ENCODE measurements at places on chromosomes 3 and 15.

DNA sequence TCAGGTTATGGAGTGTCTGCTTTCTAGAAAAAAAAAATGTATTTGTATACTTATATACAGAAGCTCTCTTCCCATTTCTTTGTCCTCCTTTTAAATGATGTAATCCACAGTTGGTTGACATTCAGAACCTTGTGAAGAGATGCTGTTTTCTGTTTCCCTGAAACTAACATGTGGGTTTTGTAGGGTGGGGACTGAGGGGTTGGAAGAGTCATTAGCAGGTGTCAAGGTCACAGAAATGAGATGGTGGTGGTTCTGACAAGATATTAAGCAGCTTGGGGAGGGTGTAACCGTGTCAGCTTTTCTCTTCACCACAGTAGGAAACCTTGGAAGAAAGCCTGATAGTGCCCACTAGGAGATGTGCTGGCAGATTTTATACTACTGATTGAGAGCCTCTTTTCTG lies 2.4 kb downstream of the RASA2 start:
- no peak for DNase-seq

DNA sequence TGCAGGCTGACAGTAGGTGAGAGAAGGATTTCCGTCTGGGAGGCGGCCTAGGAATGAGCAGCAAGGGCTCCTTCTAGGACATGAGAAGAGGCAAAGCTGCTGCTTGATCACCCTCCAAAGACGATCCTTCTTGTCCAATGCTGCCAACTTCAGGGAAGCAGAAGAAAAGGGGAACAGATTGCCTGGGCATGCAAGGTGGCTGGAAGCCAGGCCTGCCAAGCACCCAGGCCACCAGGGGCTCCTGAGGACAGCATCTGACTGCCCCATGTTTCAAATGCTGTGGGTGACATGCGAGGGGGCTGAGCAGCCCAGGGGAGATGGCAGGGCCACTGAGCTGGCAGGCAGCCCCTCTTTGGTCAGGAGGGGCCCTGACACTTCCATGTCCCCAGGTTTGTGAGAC lies 3.3 kb upstream of the GRIP2 start:
- no peak for DNase-seq

GRCh38 chr15:22978691-22979237 lies 1.4 kb downstream of the CYFIP1 start:
- no peak for DNase-seq

DNA sequence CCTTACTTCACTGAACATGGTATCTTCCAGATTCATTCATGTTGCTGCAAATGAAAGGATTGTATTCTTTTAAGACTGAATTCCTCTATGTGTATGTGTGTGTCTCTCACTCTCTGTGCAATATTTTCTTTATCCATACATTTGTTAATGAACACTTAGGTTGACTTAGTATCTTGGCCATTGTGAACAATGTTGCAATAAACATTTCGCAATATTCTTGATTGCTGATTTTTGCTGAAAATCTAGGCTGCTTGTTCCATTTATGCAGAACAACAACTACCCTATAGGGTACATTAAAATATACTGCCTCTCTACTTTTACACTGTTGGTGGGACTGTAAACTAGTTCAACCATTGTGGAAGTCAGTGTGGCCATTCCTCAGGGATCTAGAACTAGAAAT lies 732.4 kb downstream of the CADM2 start:
- no peak for DNase-seq

GRCh38 chr3:180973543-180973942 lies 16.0 kb downstream of the DNAJC19 start:
- DNase-seq: no peak

- DNase-seq: peak; percentile 33
Observed at GRCh38 chr3:40317061-40317855, 7.8 kb downstream of the EIF1B start.

DNA sequence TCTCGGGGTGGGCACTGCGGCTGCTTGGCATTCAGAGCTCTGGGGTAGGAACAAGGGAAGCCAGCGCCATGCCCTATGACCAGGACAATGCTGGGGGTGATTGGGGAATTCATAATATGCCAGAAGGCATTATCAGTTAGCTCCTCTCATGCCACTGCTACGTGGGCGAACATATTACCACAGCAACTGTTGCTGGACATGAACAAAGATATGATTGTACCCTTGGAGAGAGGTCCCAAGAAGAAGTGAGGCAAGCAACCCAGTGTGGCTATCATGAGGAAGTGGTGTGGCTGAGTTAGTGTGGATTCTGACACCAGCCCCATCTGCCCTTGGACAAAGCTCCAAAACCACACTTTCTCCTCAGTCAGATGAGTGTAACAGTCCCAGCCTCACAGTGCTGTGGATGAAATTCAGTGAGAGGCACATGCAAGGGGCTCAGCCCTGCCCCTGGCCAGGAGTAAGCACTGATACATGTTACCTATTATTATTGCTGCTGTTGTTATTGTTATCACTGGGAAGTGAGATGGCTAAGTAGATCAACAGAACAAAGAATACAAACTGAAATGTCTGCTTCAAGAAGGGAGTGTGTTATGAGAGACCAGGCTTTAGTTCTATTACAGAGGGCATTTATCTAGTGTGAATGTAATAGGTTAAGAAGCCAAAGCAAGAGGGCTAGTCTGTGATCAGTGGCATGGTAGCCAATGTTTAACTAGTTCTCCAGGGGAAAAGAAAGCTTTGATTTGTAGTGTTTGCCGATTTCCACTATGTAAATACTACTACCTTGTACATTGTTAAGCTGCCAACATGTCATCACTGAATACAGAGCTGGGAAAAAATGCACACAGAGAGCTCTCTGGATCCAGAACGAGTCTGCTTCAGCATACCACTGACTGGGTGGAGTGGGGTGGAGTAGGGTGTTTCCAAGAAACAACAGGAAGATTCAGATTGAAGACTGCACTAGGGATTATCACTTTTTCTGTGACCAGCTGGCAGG lies 222.3 kb upstream of the EIF1B start:
- DNase-seq: no peak

DNA sequence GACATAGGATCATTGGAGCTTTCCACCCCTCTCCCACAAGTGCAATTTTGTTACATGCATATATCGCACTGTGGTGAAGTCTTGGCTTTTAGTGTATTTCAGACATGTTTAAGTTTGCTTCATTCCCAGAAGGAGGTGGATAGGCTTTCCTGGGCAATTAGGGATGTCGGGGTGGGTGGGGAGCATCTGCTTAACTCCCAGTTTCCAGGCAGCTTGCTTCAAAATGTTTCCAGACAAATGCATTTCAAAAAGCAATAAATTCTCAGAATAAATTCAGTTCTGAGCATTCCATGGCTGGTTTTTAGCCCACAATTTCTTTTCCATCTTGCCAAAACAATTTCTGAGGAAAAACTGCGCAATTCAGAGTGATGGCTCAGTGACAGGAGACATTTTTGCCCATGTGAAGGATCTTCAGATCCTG lies 227.7 kb upstream of the ZPLD1 start:
- no peak for DNase-seq

DNA sequence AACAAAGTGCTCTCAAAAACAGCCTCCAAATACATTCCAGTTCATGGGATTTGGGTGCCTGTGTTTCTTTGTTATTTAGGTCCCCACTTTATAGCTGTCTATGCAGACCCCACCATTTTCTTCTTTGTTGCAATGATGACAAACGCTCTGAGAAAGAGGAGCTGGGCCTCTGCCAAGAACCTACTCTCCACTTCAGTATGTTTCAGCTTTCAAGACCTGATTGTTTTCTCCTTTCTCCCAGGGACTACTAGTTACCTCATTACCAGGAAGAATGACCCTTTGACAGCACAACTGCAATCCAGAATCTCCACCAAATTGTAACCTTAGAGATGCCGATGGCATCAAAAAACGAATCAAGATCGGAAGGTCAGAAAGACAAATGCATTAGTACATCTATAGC lies 236.8 kb downstream of the MEIS2 start:
- DNase-seq: no peak

- no peak for DNase-seq
Observed at GRCh38 chr3:32872487-32873382, 54.9 kb downstream of the TRIM71 start.

DNA sequence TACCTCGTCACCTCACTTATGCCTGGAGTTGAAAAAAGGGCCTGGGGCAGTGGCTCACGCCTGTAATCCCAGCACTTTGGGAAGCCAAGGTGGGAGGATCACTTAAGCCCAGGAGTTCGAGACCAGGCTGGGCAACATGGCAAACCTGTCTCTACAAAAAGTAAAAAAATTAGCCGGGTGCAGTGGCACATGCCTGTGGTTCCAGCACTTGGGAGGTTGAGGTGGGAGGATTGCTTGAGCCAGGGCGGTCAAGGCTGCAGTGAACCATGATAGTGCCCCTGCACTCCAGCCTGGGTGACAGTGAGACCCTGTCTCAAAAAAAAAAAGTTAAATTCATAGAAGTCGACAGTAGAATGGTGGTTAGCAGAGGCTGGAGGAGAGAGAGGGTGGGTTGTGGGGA lies 4.6 kb upstream of the NEIL1 start:
- no peak for DNase-seq

- no peak for DNase-seq
Observed at GRCh38 chr15:58793862-58794261, 22.8 kb downstream of the MINDY2 start.

GRCh38 chr3:152264378-152264777 lies 4.4 kb upstream of the MBNL1 start:
- DNase-seq: no peak

DNA sequence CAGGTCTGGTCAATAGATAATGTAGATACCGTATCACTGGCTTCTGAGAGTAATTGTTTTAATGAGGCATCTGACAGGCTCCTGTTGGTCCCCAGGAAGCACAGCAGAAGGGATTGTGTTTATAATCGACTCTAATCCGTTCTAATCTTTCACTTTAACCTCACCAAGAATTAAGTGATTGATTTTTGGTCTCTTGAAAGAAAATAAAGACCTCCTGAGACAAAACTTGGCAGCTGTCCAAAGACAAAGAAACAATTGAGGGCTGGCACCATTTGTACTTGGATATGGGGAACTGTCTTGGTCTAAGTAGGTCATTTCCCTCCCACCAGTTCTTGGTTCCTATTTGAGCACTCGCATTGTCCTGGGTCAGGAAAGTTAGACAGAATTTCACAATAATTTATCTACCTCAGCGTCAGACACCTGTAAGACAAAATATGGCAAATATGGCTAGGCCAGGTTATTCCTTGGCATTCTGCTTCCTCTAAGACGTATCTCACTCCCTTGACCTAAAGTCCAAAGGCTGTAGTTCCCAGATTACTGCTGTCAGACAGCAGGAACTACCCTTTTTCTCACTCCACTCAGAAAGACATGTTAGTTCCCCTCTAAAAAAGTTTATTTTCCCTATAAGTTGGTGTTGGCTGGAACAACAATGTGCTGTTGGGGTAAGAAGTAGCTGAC lies 22.7 kb upstream of the CD96 start:
- no peak for DNase-seq

GRCh38 chr15:96209285-96209735 lies 121.2 kb upstream of the NR2F2 start:
- DNase-seq: no peak

DNA sequence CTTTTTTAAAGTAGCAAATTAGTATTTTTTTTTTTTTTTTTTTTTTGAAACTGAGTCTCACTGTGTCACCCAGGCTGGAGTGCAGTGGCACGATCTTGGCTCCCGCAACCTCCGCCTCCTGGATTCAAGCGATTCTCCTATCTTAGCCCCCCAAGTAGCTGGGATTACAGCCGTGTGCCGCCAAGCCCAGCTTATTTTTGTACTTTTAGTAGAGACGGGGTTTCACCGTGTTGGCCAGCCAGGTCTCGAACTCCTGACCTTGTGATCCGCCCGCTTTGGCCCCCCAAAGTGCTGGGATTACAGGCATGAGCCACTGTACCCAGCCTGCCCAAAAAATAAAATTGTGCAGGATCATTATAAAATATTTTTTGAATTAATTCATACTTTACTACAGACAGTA lies 272.2 kb upstream of the UBE2E1 start:
- no peak for DNase-seq

- DNase-seq: no peak
Observed at GRCh38 chr3:2770451-2770850, 339.7 kb downstream of the IL5RA start.

DNA sequence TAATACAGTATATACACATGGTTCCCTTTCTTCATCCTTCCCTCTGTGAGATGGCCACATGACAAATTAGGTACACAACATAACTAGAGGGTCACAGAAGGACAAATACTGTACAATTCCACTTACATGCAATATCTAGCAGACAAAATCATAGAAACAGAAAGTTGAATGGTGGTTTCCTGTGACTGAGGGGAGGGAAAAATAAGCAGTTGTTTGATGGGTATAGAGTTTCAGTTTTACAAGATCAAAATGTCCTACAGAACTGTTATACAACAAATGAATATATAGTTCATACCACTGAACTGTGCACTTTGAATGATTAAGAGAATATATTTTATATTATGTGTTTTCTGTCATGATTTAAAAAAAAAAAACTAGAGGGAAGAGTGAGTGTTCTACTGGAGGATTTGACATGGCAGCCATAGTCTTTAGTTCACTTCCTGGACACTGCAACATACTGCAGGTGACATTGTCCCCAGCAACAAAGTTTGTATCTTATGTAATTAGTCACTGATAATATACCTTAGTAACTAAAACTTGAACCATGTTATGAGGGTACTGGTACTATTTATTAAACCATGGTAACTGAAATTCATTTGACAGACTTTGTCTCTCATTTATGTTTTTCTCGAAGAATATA lies 37.2 kb downstream of the CCDC54 start:
- DNase-seq: no peak

DNA sequence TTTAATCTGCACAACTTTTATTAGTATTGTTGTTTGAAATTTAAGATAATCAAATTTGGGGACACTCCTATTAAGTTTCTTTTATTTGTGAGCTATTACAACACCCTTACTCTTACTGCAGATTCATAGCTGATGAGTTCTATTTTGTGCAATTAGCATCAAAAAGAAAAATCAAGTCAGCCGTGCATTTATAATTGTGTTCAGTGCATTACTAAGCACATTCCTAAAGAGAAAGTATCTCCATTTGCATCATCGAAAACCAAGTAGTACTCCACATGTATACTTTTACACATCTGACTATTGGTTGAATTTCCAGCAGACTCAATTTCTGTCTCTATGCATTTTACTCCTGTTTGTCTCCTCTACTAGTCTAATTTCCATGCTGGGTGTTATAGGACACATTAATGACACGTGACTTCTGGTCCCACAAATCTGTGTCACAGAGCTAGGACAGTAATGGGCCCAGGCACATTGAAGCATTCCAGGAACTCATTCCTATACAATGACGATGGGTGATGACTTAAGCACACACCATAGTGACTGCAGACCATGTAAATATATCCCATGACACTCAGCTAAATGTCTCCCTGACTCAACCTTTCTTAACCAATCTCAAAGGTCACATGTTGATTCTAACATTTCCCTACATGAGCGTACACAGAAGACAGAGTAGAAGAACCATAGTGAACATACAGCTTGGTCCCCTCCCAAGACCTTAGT lies 477.5 kb downstream of the LPP start:
- no peak for DNase-seq

DNA sequence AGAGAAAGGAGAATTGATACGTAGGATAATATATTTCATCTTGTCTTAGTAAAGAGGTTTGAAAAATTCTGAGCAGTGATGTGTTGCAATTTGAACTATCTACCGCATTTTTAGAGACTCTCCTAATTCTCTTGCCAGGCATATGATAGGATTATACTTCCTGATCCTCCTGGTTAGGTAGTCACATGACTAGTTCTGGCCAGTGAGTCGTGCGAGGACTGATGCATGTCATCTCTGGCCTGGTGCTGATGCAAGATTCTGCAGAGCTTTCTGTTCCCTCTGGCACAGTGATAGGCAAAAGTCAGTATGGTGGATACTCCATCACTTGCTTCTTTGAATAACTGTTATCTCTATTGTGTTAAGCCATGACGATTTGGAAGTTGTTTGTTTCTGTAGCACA lies 277.6 kb upstream of the NAALADL2 start:
- DNase-seq: no peak
